ENCODE measurements at places on chromosomes 5 and 9.

GRCh38 chr5:143887903-143888665 is 76.1 kb downstream of the HMHB1 start:
- DNase-seq, result no peak

GRCh38 chr9:93093127-93093876 is 2.7 kb upstream of the CARD19 start:
- no peak for DNase-seq

DNA sequence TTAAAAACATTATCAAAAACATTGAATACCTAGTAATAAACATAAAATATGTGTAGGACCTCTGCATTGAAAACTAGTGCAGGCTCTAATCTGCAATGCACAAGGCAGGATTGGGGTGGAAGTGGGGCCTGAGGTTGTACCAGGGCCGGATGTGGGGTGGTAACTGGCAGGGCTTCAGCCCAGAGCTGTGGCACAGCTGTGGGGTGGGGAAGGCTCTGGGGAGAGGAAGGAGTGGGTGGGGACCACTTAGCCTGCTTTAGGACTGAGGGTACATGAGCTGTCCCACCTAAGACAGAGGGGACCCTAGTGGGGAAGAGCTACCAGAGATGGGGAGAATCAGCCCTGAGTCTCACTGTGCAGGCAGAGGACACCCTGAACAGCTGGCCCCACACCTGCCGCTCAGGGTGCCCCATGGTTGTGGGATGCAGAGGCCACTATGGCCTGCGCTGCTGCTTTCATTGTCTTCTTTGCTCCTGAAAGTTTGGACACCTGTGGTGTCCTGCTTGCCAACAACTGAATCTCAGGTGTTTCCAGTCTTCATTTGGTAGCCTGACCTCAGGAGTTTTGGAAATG is 311.4 kb downstream of the TLE4 start:
- peak; percentile 11 for DNase-seq

DNA sequence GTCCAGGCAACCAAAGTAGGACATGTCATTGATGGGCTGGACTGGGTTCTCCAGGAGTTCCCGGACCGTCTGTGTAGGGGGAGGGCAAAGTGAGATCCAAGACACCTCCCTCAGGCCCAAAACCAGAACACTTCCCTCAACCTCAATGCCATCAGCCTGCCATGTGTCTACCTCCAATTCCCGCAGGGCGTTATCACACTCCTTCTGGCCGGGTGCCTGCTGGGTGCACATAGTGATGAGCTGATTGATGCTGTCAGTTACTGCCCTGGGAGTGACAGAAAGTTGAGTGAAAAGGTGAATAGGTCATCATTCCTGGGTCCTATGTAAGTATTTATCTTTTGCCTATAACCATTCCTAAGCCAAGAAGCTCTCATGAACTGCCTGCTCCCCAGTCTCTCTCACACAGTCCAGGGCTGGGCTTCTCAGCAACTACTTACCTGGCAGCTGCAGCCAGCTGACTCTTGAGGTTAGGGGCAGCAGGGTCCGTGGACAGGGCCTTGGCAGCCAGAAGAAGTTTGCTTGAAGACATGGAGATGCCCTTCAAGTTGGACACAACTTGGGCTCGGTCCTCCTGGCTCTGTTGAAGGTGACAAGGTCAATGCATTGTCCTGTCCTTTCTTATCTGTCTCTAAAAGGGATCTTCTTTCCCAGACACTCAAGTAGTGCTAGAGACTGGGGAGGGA is 21.0 kb downstream of the TLN1 start:
- no peak for DNase-seq

GRCh38 chr9:131190191-131190590 is 64.8 kb downstream of the NUP214 start:
- no peak for DNase-seq

- no peak for DNase-seq
These were observed 110.8 kb upstream of the GRIN3A start for GRCh38 chr9:101849102-101849707.
